ENCODE measurements at places on chromosomes 6 and 20.
A peak's percentile ranks its signal among the peaks of the same experiment; 100 is the strongest.

GRCh38 chr6:89781070-89782034 is 38.2 kb downstream of the MDN1 start:
- DNase-seq = no peak

- no peak for DNase-seq
These were observed 2.6 kb downstream of the MPIG6B start for GRCh38 chr6:31725502-31726350.

GRCh38 chr6:65998544-65998943 is 291.5 kb upstream of the EYS start:
- no peak for DNase-seq

DNA sequence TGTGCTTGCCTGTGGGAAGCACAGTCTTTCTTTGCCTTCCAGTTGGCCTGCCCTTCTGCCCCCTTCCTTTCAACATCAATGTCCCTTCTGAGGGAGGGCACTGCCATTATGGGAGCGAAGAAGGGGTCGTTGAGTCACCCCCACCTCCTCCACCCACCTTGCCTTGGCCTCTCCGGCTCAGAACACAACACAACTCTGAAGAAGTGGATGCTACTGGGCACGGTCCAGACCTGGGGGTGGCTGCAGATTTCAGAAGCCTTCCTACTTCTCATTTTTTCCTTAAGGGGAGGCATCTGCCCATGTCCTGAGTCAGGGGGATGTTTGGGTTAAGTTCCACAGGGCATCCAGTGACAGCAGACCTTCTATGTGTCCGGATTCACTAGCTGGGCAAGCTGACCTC is 72.1 kb downstream of the GFOD1 start:
- DNase-seq = no peak

GRCh38 chr6:105941621-105942412 is 144.3 kb upstream of the PRDM1 start:
- no peak for DNase-seq

DNA sequence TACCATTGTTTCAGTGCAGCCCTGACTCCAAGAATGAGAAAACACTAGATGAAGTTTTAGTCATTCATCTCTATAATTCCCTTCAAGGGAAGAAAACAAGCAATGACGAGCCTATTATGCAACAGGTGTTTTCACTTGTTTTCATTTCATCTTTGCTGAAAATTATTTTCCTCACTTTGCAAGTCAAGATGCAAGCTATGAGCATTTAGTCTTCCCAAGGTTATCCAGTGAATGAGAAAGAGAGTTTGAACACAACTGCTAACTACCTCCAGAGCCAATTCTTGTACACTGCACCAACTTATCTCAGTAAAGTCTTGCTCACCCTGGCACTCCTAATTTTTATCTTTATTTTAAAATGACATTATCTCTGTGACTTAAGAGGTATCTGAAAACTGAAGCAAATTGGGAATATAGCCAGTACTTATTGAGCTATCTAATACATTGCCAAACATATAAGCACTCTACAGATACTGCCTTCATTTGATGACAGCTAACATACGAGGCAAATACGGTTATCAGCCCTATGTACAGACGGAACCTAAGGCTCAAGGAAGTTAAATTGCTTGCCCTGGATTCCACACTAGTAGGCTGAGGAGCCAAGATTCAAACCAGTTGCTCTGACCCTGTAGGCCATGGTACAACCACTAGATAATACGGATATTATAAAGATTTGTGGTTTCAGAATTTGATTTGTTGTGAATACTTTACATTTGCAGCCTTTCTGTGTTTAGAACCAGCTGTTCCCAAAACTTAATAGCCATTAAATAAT is 36.8 kb downstream of the MOXD1 start:
- no peak for DNase-seq

GRCh38 chr6:107692351-107692750 is 131.8 kb downstream of the SCML4 start:
- no peak for DNase-seq

- no peak for DNase-seq
These were observed 16.7 kb downstream of the GPRC6A start for GRCh38 chr6:116812051-116812650.

DNA sequence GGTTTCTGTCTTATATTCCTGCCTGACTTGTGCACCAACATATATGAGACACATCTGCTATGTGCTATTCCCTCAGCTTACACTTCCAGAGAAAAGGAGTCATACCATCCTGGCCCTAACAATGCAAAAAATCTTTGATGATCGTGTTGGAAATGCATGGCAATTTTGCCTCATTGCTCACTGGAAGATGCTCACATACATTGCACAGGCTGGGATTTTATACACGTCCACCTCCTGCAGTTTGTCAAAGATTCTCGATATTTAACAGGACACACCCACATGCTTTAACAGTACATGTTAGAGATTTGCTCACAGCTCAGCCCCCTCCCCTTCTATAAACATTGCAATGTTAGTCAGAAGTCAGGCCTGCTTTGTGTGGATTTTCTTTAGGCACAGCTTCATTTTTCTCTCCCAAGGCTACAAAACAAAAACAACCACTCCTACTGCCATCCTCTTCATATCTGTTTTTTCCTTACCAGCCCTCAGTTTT is 66.1 kb downstream of the ADGB start:
- DNase-seq = no peak

DNA sequence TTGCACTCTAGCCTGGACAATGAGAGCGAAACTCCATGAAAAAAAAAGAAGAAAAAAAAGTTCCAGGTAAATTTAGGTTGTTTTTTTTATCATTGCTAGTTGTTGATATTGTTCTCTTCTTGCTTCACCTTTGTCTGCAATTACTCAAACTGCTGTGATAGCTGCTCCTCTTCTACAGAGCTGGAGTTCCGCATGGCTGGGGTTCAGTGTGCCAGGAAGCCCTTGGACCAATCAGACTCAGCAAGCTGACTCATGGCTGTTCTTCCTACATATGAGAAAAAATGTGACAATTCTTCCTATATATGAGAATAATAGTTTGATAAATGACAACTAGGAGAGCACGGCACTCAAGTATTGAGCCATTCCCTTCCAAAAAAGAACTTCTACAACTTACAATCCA is 28.4 kb downstream of the DPPA5 start:
- no peak for DNase-seq

DNA sequence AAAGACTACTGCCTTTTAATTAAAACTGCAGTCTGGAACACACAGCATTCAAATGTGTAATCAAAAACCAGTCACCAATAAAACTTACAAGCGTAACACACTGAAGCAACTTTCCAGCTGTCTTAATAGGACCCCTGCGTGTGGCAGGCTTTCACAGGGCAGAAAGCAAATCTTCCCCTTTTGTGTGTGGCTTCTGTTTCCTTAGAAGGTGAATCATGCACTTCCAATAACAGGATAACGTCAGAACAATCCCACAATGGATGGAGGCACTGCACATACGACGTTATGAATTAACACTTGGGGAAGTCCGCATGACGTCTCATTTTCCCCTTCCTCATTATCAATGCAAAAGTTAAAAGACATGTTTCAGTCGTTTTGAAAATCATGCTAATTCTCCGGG is 44.8 kb downstream of the INSM1 start:
- DNase-seq = no peak

GRCh38 chr6:49634092-49634835 is 2.4 kb downstream of the RHAG start:
- DNase-seq = no peak

GRCh38 chr6:161215876-161216615 is 57.8 kb downstream of the AGPAT4 start:
- DNase-seq = peak; percentile 95

DNA sequence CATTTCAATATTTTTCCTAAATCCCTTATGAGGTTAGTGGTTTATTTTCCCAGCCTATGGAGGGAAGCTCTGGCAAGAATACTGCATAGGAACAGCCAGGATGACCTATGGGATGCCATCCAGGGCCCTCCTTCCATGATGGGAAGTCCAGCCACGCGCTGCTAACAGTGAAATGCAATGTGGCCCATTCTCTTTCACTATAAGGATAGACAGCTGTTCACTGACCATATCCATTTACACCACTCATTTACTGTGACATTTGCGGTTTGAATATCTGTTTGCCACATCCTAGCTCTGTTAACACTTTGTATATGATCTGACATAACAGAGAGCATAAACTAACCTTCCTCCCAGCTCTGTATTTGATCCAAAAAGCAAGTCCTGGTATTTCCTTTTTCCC is 471.7 kb downstream of the CBLN4 start:
- DNase-seq = no peak

DNA sequence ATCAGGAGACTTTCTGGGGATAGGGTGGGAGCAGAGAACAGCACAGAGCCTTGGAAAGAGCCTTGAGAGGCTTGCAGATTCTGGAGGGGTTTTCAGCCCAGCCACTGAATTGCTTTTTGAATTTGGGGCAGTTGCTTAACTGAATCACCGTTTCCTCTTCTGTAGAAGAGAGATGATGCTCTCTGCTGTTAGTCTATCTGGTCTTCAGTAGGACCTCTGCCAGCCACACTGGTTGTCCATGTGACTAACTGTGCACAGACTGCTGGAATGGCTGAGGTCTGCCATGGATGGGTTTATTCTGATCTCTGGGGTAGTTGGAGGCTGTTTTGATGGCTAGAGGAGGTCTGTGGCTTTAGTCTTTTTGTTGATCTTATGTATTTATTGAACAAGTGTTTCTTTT is 21.4 kb upstream of the PRDM1 start:
- no peak for DNase-seq

- no peak for DNase-seq
These were observed 126.4 kb upstream of the CD93 start for GRCh38 chr20:23212464-23212995.

DNA sequence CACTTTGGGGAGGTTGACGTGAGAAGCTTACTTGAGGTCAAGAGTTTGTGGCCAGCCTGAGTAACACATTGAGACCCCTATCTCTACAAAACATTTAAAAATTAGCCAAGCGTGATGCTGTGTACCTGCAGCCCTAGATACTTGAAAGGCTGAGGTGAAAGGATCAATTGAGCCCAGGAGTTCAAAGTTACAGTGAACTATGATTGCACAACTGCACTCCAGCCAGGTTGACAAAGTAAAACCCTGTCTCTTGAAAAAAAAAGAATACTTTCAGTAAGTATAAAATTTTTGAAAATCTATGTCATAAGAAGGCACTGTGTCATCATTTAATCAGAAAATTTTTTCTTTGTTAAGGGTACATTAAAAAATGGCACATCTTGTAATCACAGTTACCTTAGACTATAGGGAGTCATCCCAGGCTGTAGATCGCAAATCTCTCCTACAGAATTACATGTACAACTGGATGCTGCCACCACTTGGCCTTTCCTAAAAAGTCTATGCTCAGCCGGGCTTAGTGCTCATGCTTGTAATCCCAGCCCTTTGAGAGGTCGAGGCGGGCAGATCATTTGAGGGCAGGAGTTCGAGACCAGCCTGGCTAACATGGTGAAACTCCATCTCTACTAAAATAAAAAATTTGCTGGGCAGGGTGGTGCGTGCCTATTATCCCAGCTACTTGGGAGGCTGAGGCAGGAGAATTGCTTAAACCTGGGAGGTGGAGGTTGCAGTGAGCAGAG is 17.0 kb upstream of the MRS2 start:
- DNase-seq = no peak

- no peak for DNase-seq
These were observed 1.1 kb upstream of the TRAM2 start for GRCh38 chr6:52577778-52578463.

- DNase-seq = no peak
These were observed 157.0 kb upstream of the PLN start for GRCh38 chr6:118391086-118391485.

DNA sequence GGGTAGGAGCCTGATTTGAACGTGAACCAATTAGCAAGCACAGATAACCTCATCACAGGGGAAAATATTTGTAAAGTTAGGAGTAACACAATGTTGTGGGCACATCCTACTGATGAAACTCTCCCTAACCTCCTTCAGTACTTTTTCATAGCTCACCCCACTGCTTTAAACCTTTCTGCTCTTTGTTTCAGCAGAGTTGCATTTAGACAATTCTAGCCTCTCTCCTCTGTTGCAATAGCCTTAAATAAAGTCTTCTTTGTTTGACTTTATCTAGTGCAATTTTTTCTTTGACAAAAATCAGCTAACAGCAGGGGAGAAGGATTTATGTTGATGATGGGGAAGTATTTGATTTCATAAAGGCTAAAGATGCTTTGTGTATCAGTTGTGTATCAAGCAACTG is 14.1 kb downstream of the C6orf141 start:
- no peak for DNase-seq

- no peak for DNase-seq
These were observed 1.3 kb downstream of the ARHGAP18 start for GRCh38 chr6:129708496-129709195.

DNA sequence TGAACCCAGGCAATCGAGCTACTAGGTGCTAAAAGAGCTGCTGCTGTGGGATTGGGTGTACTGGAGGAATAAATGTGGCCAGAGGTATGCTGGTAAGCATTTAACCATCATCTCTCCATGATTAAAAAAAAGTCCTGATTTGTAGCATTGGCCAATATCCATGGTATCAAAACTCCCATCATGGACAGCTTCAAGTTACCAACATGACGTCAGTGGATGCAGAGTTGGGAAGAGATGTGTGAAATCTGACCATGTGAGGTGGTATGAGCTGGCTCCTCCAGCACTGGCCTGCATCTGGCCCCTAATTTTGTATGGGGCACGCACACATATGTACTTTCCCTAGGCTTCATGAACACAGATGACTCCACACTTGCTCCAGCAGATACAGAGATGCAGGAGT is 11.7 kb downstream of the BPIFB4 start:
- DNase-seq = no peak

DNA sequence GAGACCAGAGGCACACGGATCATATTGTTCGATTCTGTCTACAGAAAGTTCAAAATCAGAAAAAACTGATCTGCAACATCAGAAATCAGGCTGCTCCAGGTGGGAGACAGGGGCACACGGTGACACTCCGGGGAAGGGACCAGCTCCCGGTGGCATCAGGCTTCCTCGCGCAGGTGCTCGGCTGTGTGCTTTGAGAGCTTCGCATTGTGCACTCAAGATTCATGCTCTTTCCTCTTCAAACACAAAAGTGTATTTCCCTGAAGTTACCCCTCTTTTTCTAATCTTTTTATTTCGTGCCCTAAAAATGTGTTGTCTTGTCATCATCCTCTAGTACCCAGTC is 108.1 kb downstream of the DLL1 start:
- DNase-seq = no peak

GRCh38 chr6:107957308-107957908 is 600 bp downstream of the SEC63 start:
- DNase-seq = peak; percentile 43

GRCh38 chr6:74946961-74947360 is 258.9 kb downstream of the COL12A1 start:
- peak; percentile 11 for DNase-seq

DNA sequence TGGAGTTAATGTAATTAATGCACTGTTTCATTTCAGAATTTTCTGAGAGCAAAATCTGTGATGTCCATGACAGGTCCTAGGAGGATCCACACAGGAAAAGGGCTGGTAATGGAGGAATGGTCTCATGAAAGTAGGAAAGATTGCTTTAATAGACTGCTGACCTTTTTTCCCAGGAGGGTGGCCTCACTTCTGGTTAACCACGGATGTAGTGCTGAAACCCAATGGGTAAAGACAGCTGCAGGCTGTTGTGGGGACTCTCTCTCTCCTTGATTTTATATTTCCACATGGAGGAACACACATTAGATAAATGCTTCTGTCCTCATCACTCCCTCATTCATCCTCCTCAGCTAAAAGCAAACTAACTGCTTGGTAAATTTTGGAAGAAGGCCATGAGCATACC is 23.6 kb upstream of the RIPOR2 start:
- DNase-seq = no peak
